ENCODE measurements at places on chromosomes 2 and 18.

GRCh38 chr2:150260636-150261035 is 226.8 kb downstream of the RND3 start:
- DNase-seq, result no peak

GRCh38 chr2:218019411-218020060 is 16.7 kb upstream of the TNS1 start:
- no peak for DNase-seq

DNA sequence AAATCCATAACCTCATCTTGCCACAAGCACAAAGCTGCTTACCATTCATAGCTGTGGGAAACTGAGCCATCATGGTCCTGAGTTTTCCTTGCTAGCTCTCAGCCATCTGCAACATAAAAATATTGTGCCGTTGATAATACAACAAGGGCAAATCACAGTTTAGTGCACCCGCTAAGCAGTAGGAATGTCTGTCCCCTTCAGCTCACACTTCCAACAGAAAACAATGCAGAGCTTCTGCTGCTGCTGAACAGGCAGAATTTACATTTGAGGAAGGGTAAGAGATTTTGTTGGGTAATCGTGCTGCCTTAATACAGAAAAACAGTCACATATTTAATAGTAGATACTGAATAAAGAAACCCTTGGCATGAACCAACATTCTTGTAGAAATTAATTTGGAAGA is 32.3 kb downstream of the ITSN2 start:
- no peak for DNase-seq

DNA sequence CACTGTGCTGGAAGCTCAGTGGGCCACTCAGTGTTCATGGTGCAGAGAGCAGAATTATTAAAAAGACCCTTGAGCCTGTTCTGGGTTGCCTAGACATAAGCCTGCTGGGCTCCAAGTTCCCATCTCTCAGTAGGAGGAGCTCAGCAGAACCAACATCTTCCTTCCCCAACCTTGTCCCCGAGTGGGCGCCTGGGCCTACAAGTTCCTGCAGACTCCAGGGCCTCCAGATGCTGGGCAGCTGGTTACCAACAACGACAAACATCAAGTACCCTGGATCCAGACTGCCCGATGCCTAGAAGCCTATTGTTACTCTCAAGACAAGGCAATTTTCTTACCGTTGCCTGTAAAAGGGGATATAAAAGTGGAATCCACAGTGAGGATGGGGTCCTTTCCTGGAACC is 214.2 kb downstream of the HAUS1 start:
- no peak for DNase-seq

- no peak for DNase-seq
Observed at GRCh38 chr2:33666879-33667278, 67.8 kb upstream of the FAM98A start.
